ENCODE measurements at places on chromosomes 7 and 10.

GRCh38 chr7:55622241-55622640 lies 49.9 kb upstream of the VOPP1 start:
- no peak for DNase-seq

GRCh38 chr7:135224027-135224426 lies 9.6 kb upstream of the STRA8 start:
- DNase-seq = no peak

DNA sequence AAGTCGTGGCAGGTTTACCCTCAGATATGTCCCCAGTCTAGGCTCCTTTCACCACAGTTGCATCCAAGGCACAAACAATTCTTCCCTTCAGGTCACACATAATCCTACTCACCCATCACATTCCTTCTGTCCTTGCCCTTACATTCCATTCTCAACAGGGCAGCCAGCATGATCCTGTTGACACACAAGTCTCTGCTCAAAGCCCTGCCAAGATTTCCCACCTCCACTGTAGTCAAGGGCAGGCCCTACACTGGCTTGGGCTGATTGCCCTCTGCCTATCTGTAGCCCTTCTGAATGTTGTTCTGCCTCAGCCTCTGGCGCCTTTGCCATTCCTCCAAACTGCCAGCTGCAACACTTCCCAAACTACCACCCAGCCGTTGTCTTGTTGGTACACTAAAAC lies 187.9 kb upstream of the AKR1E2 start:
- DNase-seq = no peak

- DNase-seq = no peak
These were observed 79.7 kb downstream of the ATE1 start for GRCh38 chr10:121848082-121848481.
